ENCODE measurements at places on chromosomes 2 and 18. TPM values are rescaled to one million over a fixed set of nuclear protein-coding genes. Genes with fewer than 3 reads are reported as not detected.

The PRKAG3 gene
- total RNA-seq = not detected

The SCN1A gene
- total RNA-seq = not detected

The SPC25 gene
- 64.8 TPM for total RNA-seq

The TRIM54 gene
- total RNA-seq = not detected

The MATN3 gene
- 2.9 TPM for total RNA-seq

The OTOF gene
- not detected for total RNA-seq

The DNAJC5G gene
- total RNA-seq = not detected

The REG3G gene
- not detected for total RNA-seq

The CRYGC gene
- total RNA-seq = not detected

The STAT4 gene
- 0.89 TPM for total RNA-seq

The OTOS gene
- not detected for total RNA-seq

The PRSS56 gene
- total RNA-seq = not detected

The MARS2 gene
- total RNA-seq = 4.1 TPM

The LRRTM4 gene
- not detected for total RNA-seq

The TBR1 gene
- 0.03 TPM for total RNA-seq

The ZBTB7C gene
- 0.50 TPM for total RNA-seq

The FHOD3 gene
- total RNA-seq = 0.53 TPM

The MYO7B gene
- 1.8 TPM for total RNA-seq

The MAB21L4 gene
- 0.42 TPM for total RNA-seq

The DLX1 gene
- total RNA-seq = 4.9 TPM

The OR6B3 gene
- total RNA-seq = not detected

The WBP1 gene
- total RNA-seq = 39.6 TPM

The MBD5 gene
- 6.5 TPM for total RNA-seq

The MBD1 gene
- total RNA-seq = 64.4 TPM

The SERPINB2 gene
- 0.74 TPM for total RNA-seq

The TUBA4B gene
- total RNA-seq = not detected

The TMEM150A gene
- total RNA-seq = 1.0 TPM

The SLC4A5 gene
- total RNA-seq = not detected

Data from SJSA1 (cell line).